ENCODE measurements at places on chromosomes 1 and 21. TPM values are rescaled to one million over a fixed set of nuclear protein-coding genes. Genes with fewer than 3 reads are reported as not detected.

Gene KRTAP7-1
- total RNA-seq, result not detected

Gene TIE1
- not detected for total RNA-seq

Gene S100A7A
- total RNA-seq, result not detected

Gene UQCRHL
- total RNA-seq, result 6.6 TPM
